Smooth muscle cell of bladder (primary cell): ENCODE measurements at places on chromosomes 13 and 19. TPM values are rescaled to one million over a fixed set of nuclear protein-coding genes. Genes with fewer than 3 reads are reported as not detected.

TMEM86B gene
- total RNA-seq: 1.1 and 1.2 TPM in 2 replicates

MEIOSIN gene
- not detected in 2 replicates for total RNA-seq

VSIG10L gene
- 0.14 and 0.28 TPM in 2 replicates for total RNA-seq

SLC10A2 gene
- not detected in 2 replicates for total RNA-seq

MYPOP gene
- 0.85 and 0.92 TPM in 2 replicates for total RNA-seq

ETV2 gene
- total RNA-seq: 0.18 and 0.28 TPM in 2 replicates

MAMSTR gene
- total RNA-seq: 0.28 TPM in 2 replicates

UBE2L5 gene
- total RNA-seq: 0.09 TPM in 1 of 2 replicates, not detected in the other

CPB2 gene
- not detected in 2 replicates for total RNA-seq

ZNF256 gene
- 3.6 and 3.8 TPM in 2 replicates for total RNA-seq

LGALS13 gene
- not detected in 2 replicates for total RNA-seq

RHPN2 gene
- 2.2 and 3.1 TPM in 2 replicates for total RNA-seq

PCDH9 gene
- 3.5 and 3.6 TPM in 2 replicates for total RNA-seq

ERICH6B gene
- not detected in 2 replicates for total RNA-seq

ZNF536 gene
- 0.09 and 5.3 TPM in 2 replicates for total RNA-seq

PEAK3 gene
- not detected in 2 replicates for total RNA-seq

RUVBL2 gene
- 201 and 206 TPM in 2 replicates for total RNA-seq

HIF3A gene
- 0.14 and 0.28 TPM in 2 replicates for total RNA-seq
